Left ventricle myocardium inferior (tissue), 1 donor: ENCODE measurements at places on chromosomes 5 and 9.

GRCh38 chr5:152378730-152379129 lies 26.3 kb downstream of the NMUR2 start:
- H3K27me3 ChIP-seq, result no peaks in the 10 kb centered on the region
- H3K4me3 ChIP-seq, result no peak overlapping the region
- H3K27ac ChIP-seq, result peak overlapping the region; percentile 47
- no peaks in the 10 kb centered on the region for H3K36me3 ChIP-seq
- no peak for DNase-seq

GRCh38 chr5:123754908-123755307 lies 242.9 kb downstream of the CSNK1G3 start:
- no peaks in the 10 kb centered on the region for H3K27me3 ChIP-seq
- no peak overlapping the region for H3K4me3 ChIP-seq
- peaks cover 34% of the 10 kb centered on the region for H3K4me1 ChIP-seq
- DNase-seq, result no peak
- H3K27ac ChIP-seq, result peak overlapping the region; percentile 53
- no peaks in the 10 kb centered on the region for H3K36me3 ChIP-seq

DNA sequence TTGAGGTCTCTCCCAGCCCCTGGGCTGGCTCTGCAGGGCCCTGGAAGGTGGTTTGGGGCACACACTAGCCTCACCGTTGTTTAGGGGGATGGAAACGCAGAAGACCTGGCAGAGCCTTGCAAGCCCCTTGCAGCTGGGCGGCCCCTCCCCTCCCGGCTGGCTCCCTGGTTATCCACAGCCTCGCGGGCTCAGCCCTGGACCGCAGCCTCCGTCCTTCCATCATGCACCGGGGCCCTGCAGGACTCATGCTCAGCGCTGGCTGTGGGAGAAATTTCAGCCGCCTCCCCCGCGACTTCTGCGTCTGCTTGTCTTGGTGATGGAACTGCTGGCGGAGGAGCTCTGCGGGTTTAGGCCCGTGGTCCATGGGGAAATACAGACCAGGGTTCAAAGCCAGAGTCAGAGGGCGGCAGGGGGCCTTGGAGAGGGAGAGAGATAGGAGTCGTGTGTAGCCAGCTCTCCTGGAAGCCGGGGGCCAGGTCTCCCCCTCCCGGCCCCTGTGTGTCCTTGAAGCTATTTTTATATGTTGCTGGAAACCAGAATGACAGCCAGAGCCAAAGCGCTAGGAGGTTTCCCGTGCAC lies 75.8 kb upstream of the IER5L start:
- peak overlapping the region; percentile 91 for H3K27ac ChIP-seq
- H3K4me3 ChIP-seq, result peak overlapping the region; percentile 51
- DNase-seq, result peak; percentile 75
- H3K36me3 ChIP-seq, result no peaks in the 10 kb centered on the region
- peaks cover 34% of the 10 kb centered on the region for H3K4me1 ChIP-seq
- peaks cover 9% of the 10 kb centered on the region for H3K27me3 ChIP-seq

GRCh38 chr5:158126442-158127405 lies 267.8 kb upstream of the CLINT1 start:
- no peak for DNase-seq
- no peak overlapping the region for H3K27ac ChIP-seq
- no peaks in the 10 kb centered on the region for H3K36me3 ChIP-seq
- peaks cover 7% of the 10 kb centered on the region for H3K27me3 ChIP-seq
- H3K4me3 ChIP-seq, result no peak overlapping the region

DNA sequence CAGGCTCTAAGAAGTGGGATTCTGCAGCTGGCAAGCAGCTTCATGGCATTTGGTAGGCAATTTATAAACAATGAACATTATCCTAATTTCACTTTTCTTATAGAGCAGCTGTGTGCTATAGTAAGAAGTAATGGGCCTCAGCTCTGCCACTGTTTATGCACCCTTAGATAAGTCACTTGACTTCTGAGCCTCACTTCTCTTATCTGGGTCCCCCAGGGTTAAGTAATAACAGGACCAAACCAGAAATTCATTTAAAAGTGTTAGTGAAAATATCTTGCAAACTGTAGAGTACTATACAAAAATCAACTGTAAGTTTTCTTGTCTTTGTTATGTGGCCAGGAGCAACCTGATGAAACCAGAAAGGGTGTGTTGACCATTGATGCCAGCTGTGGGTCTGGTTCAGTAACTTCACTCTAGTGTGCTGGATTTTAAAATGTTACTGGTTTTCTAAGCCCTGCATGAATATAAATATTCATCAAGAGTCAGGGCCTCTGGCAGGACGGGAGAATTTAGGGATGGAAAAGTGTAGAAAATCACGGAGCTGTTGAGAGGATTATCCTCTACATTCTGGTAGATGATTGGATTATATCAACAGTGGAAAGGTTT lies 24.2 kb downstream of the TNFAIP8 start:
- DNase-seq, result no peak
- H3K4me3 ChIP-seq, result no peak overlapping the region
- no peak overlapping the region for H3K27ac ChIP-seq
- H3K27me3 ChIP-seq, result no peaks in the 10 kb centered on the region

DNA sequence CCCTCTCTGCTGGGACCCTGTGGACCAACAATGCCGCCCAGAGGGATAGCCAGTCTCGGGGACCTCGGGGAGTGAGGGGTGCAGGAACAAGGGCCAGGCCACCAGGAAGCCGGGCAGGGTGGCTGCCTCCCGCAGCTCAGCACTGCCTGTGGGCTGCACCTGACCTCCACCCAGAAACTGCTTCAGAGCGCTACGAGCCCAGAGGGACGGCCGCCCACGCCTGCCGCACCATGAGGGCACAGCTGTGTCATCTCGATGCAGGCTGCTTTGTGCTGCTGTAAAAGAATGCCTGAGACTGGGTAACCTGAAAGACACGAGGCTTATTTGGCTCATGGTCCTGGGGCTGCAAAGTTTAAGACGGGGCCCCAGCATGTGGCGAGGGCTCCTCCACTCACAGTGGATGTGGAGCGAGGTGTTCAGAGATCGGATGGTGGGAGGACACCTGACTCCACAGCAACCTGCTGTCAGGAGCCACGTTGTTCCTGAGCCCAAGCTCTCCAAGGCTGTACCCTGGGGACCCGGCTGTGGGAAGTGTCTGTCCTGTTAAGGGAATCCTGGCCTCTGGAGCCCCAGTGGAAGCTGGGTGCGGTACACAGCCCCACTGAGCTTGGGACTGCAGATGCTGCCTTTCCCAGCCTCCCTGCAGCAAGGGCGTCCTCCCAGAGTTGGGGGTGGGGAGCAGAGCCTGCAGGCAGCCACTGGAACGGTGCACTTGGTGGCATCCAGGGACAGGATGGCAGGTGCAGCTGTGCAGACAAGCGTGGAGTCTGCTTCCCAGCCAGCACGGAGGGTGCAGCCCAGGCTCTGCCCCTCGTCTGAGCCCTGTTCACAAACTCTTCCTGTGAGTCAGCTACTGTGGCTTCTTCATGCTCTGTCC lies 11.8 kb upstream of the ZDHHC11 start:
- no peak overlapping the region for H3K27ac ChIP-seq
- no peak for DNase-seq
- no peaks in the 10 kb centered on the region for H3K27me3 ChIP-seq
- H3K4me3 ChIP-seq, result no peak overlapping the region

- H3K4me3 ChIP-seq, result no peak overlapping the region
- no peaks in the 10 kb centered on the region for H3K27me3 ChIP-seq
- no peak overlapping the region for H3K27ac ChIP-seq
These were observed 1826.2 kb upstream of the CDH6 start for GRCh38 chr5:29367176-29367833.

- no peak for DNase-seq
- no peaks in the 10 kb centered on the region for H3K27me3 ChIP-seq
- H3K4me3 ChIP-seq, result no peak overlapping the region
These were observed 55.4 kb upstream of the TBC1D2 start for GRCh38 chr9:98310752-98311392.

DNA sequence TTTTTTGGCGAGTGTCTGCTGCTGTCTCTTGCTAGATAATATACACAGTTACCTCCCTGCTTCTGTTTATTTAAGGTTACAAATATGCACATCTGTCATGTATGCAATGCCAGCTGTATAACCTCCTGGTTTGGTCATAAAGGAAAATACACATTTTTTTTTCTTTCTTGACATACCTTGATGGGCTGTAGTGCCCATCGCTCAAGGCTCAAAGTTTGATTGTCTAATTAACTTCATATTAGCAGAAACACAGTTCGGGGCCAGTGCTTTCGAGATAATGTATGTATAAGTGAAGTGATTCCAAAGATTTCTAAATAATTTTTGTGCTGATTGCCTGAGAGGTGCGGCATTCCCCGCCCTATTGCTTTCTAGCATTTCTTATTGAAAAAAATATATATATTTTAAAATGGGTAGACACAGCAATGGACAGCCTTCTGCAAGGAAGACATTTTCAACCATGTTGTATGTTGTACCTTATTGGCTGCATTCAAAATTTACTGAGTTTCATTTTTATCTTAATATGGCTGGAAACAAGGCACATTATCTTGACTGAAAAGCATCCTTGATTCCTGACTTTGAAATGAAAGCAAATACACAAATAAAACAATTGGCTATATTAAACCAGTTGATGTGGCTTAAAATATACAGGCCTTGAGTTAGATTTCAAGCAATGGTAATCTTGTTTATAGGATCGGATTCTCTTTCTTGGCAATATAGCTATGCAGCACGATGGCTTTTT lies 206.2 kb downstream of the MEF2C start:
- H3K27ac ChIP-seq, result no peak overlapping the region
- H3K4me3 ChIP-seq, result no peak overlapping the region
- peaks cover 99% of the 10 kb centered on the region for H3K27me3 ChIP-seq

DNA sequence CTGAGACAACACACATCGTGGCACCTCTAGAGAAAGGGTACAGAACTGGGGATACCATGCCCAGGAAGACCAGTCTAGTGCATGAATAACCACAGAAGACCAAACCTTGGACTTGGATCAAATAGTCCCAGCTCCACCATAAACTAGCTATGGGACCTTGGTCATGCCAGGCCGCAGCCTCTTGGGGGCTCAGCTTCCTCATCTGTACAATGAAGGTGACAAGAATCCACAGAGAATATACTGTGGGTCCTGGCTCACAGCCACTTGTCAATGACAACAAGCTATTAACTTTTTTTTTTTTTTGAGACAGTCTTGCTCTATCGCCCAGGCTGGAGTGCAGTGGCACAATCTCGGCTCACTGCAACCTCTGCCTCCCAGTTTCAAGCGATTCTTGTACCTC lies 3.9 kb downstream of the KYAT1 start:
- H3K36me3 ChIP-seq, result no peaks in the 10 kb centered on the region
- no peak overlapping the region for H3K4me3 ChIP-seq
- peaks cover 70% of the 10 kb centered on the region for H3K4me1 ChIP-seq
- DNase-seq, result no peak

GRCh38 chr5:74763504-74763903 lies 3.4 kb downstream of the GFM2 start:
- peaks cover 62% of the 10 kb centered on the region for H3K4me1 ChIP-seq
- H3K27me3 ChIP-seq, result no peaks in the 10 kb centered on the region
- no peak overlapping the region for H3K27ac ChIP-seq
- H3K4me3 ChIP-seq, result no peak overlapping the region
- H3K36me3 ChIP-seq, result peaks cover 45% of the 10 kb centered on the region

DNA sequence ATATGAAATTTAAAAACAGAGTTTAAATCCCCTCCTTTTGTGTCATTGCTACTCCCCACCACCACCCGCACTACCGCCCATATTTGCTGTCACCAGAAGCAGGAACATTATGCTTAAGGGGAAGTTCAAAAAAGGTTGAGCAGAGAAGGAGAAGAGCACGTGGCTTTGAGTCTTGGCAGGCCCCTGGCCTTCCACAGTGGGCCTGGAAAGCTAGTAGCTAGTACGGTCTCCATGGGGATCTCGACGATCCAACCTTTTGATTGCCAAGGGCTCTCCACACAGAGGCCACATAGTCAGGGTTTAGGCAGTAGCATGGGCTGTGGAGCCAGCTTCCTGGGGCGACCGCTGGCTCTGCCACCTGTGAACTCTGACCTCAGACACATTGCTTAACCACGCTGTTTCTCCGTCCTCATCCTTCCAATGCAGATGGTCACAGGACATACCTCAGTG lies 90.1 kb downstream of the GOLPH3 start:
- peak overlapping the region; percentile 23 for H3K27ac ChIP-seq
- H3K27me3 ChIP-seq, result no peaks in the 10 kb centered on the region
- H3K36me3 ChIP-seq, result peaks cover 71% of the 10 kb centered on the region
- H3K4me3 ChIP-seq, result no peak overlapping the region

GRCh38 chr9:135778421-135778820 lies 76.4 kb downstream of the KCNT1 start:
- no peak overlapping the region for H3K4me3 ChIP-seq
- H3K27ac ChIP-seq, result no peak overlapping the region
- no peak for DNase-seq
- H3K4me1 ChIP-seq, result no peaks in the 10 kb centered on the region

DNA sequence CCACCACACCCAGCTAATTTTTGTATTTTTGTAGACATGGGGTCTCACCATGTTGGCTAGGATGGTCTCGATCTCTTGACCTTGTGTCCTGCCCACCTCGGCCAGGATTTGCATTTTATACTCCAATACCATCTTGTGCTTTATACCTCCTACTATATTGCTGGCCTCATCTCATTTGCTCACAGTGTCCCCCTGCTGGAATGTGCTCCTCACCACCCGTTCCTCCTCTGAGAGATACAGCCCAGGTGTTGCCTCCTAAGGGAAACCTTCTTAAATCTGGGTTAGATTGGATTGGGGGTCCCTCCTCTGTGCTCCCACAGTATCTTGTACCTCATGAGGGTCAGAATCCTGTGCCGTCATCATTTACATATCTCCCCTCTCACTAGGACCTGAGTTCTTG lies 131.7 kb downstream of the PAPPA start:
- DNase-seq, result no peak
- H3K27me3 ChIP-seq, result no peaks in the 10 kb centered on the region
- H3K4me1 ChIP-seq, result no peaks in the 10 kb centered on the region
- H3K36me3 ChIP-seq, result no peaks in the 10 kb centered on the region

DNA sequence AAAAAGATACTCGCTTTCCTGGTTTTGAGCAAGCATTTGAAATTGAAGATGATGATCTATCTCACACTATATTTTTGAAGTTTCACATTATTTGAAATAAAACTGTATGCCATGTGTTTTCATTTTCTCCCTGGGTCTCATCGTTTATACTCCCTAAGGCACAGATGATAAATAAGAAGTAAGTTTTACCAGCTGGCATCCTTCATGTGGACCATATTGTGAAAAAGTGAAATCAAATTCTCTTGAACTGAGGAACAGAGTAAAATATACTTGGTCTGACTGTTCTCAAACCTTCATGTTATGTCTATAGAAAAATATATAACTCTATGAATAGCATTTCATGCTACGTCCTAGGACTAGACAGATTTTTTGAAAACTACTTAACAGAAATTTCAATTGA lies 1600.9 kb upstream of the C9orf72 start:
- H3K27ac ChIP-seq, result no peak overlapping the region
- H3K4me3 ChIP-seq, result no peak overlapping the region
- no peak for DNase-seq

DNA sequence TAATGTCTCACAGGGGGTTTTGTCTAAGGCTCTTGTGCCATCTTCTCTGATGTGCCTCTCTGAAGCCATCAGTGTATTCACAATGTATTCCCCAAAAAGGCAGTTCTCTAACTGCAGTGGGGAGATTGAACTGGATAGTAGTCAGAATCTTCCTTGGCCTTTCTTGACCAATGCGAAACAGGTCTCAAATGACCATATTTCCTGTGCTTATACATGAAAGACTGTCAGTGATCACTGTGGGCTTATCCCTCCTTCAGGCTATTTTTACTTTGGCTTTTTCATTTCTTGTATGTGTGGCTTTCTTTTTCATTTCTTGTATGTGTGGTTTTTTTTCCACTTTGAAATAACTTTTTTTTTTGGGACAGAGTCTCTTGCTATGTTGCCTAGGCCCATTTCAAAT lies 19.7 kb downstream of the HMGXB3 start:
- H3K4me1 ChIP-seq, result peaks cover 50% of the 10 kb centered on the region
- no peaks in the 10 kb centered on the region for H3K27me3 ChIP-seq
- peaks cover 77% of the 10 kb centered on the region for H3K36me3 ChIP-seq
- no peak overlapping the region for H3K4me3 ChIP-seq
- no peak for DNase-seq

GRCh38 chr5:57703721-57704120 lies 221.1 kb upstream of the ACTBL2 start:
- H3K27me3 ChIP-seq, result no peaks in the 10 kb centered on the region
- H3K4me3 ChIP-seq, result no peak overlapping the region
- DNase-seq, result no peak
- no peak overlapping the region for H3K27ac ChIP-seq
